ENCODE measurements at places on chromosomes 4 and X.

DNA sequence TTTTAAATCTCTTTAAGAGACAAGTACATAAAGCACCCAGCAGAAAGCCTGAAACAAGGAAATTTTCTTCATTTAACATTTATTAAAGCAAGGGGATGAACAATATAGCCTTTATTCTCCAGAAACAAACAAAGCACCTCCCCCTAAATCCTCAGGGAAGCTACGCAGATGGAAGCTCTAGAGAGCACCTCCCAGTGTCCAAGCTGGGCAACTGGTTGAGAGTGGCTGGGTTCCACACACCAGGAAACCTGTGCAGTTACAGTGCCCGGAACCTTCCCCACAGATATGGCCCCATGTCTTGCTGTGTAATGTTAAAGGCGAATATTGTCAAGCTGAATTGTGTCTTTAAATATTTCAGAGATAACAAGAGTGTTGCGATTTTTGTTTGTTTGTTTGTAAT lies 8.9 kb upstream of the TRIML1 start:
- no peak for DNase-seq

DNA sequence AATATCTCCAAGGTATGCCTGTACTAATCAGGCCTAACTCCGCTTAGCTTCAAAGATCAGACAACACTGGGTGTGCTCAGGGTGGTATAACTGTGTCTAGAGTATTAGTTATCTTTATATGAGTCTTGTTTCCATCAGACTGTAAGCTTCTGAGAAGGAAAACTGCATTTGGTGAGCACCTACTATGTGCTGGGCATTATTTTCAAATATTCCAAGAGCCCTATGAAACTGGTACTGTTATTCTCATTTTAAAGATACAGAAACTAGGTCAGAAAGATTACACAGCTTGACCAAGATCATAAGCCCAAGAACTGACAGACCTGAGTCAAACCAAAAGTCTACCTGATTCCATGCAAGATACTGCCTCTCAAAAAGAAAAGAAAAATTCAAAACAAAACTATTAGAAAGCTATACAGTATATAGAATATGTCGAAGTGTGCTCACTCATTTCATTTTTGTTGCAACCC lies 44.4 kb downstream of the LRBA start:
- no peak for DNase-seq

DNA sequence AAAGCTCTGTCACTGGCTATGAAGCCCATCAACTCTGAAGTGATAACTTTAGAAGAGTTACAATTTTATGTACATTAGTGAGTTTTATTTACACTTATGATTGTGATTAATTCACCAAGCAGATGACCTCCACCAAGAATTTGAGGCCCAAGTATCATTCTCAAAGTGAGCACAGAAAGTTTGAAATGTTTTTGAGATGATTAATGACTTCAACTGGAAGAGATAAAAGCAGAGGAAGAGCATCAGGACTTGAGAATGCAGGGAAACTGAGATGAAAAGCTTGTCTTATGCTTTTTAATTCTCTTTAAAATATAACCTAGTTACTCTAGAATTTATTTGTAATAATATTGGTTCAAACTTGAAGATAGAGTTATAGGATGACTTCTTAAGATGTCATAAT lies 112.8 kb upstream of the H2AZ1 start:
- no peak for DNase-seq

DNA sequence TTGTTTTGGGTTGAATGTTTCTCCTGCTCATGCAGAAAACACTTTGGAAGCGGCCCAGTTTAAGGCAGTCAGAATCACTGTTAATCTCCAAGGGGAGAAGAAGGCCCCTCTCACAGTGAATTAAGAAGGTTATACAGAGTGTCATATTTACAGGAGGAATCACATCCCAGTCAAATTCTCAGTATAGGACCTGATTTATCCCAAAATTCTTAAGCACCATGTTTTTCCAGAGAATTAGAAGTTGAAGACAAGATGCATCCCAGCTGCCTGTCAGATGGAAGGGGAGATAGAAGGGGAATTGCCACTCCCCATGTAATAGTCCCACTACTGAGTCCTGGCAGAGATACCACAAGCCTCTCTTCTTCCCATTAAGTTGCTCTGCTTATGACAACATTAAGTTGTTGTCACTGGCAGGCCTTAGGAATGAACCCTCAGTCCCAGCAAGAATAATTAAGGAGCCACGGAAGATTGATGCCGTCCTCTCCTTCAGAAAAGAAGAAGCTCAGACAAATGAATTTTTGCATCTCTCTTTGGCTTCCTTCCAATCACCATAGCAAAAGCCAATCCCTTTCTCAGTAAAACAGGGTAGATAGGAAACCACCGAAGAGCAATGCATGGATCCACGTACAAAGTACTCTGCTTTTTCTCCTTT lies 138.4 kb downstream of the LDB2 start:
- DNase-seq, result no peak

DNA sequence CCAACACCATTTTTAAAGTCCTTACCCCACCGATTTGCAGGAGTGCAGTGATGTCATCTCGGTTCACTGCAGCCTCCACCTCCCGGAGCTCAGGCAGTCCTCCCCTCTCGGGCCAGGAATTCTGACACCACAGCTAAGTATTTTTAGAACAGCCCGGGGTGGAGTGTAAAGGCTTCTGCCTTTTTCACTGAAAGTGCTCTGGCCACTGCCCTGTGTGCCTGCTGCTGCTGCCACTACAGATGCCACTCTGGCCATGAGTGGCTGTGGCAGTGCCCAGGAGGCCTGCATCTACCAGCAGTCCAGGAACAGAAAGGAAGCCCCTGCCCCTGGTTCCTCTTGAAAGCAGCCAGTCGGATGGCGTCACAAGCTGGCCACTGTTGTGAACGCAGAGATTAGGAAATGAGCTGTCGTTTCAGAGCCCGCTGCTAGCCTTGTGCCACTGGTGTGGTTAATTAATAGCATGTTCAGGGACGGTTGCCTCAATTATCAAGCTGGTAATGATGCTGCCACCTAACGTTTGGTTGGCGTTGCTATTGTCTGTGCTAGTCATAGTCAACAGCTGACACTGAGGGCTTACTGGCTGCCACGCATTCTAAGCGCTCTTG lies 23.6 kb upstream of the TBC1D14 start:
- no peak for DNase-seq

DNA sequence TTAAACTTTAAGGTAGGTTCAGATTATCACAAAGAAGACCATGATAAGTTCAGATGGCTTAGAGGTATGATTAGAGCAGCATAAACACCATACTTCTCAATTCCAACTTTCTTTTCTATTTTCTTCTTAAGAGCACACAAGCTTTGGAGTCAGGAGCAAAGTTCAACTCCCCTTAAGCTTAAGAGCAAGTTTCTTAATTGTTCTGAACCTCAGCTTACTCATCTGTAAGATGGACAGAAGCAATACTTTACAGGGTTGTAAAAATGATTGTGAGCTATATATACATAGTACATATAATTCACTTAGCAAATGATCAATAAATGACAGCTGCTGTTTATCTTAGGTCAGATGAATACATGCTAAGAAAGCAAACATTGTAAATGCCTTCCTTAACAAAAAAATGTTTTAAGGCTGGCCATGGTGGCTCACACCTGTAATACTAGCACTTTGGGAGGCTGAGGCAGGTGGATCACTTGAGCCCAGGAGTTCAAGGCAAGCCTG lies 25.0 kb upstream of the RPS3A start:
- DNase-seq, result no peak

GRCh38 chr4:72938516-72938915 lies 131.0 kb downstream of the COX18 start:
- no peak for DNase-seq

- DNase-seq, result no peak
These were observed 219.4 kb downstream of the SLC4A4 start for GRCh38 chr4:71558248-71558647.

- DNase-seq, result no peak
These were observed 25.7 kb upstream of the ELOVL6 start for GRCh38 chr4:110224142-110224541.
